Posterior cingulate gyrus (tissue), 11 donors: ENCODE measurements at places on chromosomes 11 and 22.
A peak's percentile ranks its signal among the peaks of the same experiment; 100 is the strongest.

- no peak for DNase-seq
Measured at GRCh38 chr11:37456746-37457145, 858.7 kb upstream of the RAG2 start.

GRCh38 chr22:17086788-17087497 is 2.1 kb downstream of the IL17RA start:
- DNase-seq, result peak; percentile 36

DNA sequence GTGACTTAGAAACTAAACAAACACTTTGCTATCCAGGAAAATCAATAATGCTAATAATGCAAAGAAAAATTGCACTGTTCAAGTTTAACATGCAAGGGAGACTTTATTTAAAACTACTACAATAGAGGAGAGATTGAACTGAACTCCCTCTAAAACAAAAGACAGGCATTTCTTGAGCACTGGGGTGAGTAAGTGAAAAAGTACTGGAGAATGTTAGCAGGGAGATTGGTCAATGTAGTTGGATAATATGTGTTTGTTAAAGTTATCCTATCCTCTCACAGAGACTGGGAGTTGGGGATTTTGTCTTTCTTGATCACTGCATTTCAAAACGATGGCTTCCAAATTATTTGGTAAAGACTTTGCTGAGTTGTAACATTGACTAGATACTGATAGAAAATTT is 77.6 kb downstream of the LUZP2 start:
- no peak for DNase-seq

- DNase-seq, result peak; percentile 50
Measured at GRCh38 chr11:12224537-12224893, 114.1 kb downstream of the MICAL2 start.

GRCh38 chr11:210122-210802 is 2.8 kb downstream of the RIC8A start:
- DNase-seq, result no peak

GRCh38 chr11:42571131-42571877 is 740.5 kb upstream of the API5 start:
- DNase-seq, result no peak

GRCh38 chr11:119345685-119346084 is 820 bp downstream of the MFRP start:
- DNase-seq, result peak; percentile 62

DNA sequence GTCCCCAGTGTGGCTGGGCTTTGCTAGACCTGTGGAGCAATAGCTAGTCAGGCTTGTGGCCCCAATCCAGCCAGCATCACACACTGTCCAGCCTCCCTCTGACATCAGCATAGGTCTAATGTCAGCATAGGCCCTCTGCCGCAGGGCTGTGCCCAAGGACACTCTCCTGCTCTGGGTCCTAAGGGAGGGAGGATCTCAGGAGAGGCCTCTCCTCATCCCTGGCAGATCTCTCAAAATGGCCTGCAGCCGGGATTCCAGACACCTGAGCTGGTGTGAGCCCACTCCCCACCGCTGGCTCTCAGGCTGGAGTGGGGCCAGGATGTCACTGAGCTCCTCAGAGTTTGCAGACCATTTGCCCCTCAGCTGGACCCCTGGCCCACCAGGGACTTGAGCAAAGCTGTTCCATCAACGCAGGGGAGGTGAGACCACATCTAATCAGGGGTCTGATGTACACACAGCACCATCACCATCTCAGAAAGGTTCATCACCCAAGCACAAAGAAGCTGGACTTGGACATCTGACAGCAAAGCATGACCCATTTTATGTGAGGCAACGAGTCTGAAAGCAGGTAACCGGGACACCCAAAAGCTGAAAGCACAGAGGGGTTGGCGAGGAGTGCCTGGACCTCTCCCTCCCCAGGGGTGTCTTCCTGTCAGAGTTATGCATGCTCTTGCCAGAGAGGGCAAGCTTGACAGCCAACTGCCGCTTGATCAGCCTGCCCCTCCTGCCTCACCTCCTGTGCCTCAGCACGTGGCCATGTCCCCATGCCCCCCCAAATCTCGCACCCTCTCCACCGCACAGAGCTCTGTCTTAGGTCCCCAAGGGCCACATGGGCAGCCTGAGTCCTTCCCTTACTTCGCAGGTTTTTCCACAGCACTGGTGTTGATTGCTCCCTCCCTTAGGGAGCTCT is 69.7 kb upstream of the SEPTIN5 start:
- DNase-seq, result peak; percentile 65

DNA sequence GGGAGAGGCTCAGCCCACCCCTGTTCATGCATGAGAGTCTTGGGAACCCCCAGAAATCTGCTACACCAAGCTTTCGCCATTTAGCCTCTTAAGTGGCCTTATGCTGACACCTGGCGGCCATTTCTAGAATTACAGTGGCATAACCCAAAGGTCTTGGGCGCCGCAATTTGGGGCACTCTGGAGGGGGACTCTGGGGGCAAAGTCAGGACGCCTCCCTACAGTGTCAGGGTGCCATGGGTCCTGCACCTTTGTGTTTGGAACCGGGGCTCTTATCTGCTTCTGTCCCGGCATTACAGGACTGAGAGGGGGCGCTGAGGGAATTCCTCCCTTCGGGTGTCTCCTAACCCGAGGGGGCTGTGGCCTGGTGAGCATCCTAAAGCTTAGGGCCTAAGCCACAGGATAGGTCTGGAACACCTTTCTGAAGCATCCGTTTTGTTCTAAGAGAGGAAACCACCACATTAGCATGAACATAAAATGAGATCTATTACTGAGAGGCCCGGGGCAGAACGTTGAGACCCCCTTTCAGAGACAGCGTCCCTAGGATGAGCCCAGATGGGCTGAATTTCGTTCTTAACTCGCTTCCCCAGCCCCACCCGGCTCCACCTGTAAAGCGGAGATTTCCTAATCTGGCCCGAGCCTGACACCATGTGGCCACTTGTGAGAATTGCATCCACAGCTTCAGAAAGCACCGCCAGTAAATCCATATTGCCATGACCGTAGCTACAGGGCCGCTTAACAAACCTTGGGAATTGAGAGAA is 9.3 kb downstream of the INS start:
- peak; percentile 75 for DNase-seq
